ENCODE measurements at places on chromosomes 5 and 9.

DNA sequence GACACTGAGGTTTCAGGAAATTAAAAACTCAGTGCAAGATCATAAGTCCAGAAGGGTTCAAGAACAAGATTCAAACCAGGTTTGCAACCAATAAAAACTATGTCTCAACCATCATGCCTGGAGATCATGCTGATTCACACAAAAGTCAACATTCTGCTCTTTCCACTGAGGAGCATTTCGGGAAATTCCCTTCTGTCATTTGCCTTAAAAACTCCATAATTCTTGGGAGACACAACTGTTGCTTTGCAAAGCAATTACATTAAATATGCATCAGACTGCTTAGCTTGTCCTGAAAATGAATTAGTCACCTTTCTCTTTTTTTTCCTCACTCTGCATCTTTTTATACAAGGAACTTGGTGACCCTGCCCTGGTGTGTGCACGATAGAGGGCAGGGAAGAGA is 275.9 kb upstream of the ZNF462 start:
- no peak for DNase-seq

- no peak for DNase-seq
Measured at GRCh38 chr5:78813906-78814530, 165.4 kb upstream of the LHFPL2 start.

DNA sequence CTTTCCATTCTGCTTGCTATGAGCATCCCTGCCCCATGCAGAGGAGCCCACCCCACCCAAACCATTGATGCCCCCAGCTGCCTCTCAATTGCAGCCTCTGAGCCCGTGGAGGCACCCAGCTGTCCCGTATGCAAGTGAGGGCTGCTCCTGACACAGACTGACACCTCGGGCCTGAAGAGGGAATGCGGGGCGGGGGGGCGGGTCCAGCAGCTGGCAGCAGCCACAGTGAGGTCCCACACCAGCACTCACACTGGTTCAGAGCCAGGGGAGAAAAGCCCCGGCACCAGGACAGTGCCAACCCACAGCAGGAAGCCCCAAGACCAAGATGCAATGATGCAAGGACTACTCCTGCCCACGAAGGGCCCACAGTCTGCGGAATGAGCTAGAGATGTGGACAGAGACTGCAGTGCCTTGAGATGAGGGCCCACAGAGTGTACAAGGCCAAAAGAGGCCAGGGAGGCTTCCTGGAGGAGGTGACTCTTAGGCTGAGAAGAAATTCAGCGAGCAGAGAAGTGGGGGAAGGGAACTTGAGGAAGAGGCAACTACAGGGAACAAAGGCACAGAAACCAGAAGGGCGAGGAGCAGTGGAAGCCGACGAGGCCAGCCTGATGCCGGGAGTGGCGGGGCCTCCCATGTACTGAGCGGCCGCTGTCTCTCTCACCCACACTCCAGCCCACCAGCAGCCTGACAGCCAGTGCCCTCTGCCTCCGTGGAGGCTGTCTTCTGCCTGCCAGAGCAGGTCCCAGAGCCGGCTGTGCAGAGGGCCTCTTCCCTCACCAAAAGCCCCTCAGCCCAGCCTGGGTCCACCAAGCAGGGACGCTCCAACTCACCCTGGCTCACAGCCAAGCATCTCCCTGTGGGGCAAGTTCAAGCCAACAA is 9.2 kb downstream of the EEIG1 start:
- no peak for DNase-seq

- no peak for DNase-seq
Measured at GRCh38 chr5:171926311-171926710, 80.1 kb downstream of the FBXW11 start.

DNA sequence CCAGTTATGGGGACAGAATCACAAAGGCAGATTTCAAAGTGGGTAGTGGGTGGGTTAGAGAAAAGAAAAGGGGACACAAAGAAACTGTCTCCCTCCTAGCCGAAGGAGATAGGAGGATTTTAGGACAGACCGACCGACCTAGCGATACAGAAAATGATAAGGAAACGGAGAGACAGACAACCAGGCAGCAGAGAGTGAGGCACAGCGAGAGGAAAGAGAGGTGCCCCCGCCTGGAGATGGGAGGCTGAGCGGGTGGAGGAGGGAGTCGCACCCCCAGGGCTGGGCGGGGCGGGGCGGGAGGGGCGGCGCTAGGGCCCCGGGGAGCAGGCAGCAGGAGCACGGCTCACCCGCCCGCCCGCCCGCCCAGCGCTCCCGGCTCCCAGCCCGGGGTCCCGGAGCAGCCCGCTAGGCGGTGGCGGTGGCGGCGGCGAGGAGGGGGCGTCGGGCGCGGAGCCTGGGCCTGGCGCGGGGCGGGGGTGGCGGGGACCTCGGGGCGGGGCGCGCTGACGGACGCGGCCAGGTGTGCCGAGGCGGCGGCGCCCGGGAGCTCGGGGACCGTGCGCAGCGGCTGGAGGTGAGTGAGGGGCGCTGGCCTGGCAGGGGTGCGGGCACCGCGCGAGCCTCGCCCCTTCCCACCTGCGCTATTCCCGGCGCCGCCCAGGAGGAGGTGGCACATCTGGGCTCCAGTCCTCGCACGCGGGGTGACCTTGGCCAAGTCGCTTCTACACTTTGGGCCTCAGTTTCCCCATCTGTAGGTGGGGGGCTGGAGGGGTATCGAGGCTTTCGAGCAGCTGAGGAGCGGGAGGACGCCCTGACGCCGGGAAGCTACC is 15.9 kb upstream of the SYNPO start:
- DNase-seq = peak; percentile 16

DNA sequence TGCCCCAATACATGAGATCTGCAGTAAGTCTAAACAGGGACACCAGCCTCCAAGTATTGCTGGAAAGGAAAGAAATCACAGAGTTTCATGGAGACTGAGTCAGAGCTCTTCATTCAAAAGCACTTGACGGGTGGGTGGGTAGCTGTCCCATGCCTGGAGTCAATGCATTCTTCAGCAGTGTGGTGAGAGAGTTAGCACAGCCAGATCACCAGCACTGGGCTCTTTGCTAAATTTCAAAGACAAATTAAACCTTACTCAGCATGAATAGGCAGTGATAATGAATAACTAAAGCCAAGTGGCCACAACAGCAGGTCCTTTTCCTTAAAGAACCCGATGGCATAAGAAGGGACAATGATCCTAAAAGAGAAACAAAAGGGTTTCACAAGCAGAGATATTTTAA is 192.4 kb downstream of the ACTL7B start:
- no peak for DNase-seq

GRCh38 chr9:25353783-25354182 is 324.5 kb downstream of the TUSC1 start:
- DNase-seq = no peak

- no peak for DNase-seq
Measured at GRCh38 chr5:177367981-177368868, 10.5 kb downstream of the RGS14 start.

DNA sequence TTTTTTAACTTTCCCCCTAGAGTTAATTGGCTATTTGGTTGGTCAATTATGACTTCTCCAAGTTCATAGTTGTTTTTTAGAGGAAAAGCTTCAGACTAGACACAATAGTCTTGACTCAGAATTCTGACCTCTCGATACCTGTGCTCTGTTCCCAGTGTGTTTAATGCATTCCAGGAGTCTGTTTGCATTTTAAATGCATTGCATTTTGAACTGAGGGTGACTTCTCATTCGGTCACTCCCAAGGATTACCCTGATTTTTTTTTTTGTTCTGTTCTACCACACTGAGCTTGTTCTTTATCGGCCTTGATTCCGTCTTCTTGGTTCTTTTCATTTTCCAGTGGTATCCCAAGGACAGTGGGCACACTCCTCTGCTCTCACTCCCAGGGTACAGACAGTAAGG is 16.3 kb downstream of the ARHGEF28 start:
- DNase-seq = no peak

- no peak for DNase-seq
Measured at GRCh38 chr5:174479325-174479724, 245.1 kb upstream of the MSX2 start.

GRCh38 chr9:95137587-95138145 is 179.8 kb downstream of the FANCC start:
- no peak for DNase-seq

- no peak for DNase-seq
Measured at GRCh38 chr9:7316166-7316795, 483.3 kb downstream of the DMAC1 start.

- no peak for DNase-seq
Measured at GRCh38 chr9:76619640-76620039, 144.6 kb upstream of the PCA3 start.

All from stimulated activated CD4-positive, alpha-beta T cell treated with anti-CD3 and anti-CD28 coated beads, Interleukin-4, amount 100 ng/mL, for 1 hour (primary cell).